ENCODE measurements at places on chromosomes 2 and 18.

DNA sequence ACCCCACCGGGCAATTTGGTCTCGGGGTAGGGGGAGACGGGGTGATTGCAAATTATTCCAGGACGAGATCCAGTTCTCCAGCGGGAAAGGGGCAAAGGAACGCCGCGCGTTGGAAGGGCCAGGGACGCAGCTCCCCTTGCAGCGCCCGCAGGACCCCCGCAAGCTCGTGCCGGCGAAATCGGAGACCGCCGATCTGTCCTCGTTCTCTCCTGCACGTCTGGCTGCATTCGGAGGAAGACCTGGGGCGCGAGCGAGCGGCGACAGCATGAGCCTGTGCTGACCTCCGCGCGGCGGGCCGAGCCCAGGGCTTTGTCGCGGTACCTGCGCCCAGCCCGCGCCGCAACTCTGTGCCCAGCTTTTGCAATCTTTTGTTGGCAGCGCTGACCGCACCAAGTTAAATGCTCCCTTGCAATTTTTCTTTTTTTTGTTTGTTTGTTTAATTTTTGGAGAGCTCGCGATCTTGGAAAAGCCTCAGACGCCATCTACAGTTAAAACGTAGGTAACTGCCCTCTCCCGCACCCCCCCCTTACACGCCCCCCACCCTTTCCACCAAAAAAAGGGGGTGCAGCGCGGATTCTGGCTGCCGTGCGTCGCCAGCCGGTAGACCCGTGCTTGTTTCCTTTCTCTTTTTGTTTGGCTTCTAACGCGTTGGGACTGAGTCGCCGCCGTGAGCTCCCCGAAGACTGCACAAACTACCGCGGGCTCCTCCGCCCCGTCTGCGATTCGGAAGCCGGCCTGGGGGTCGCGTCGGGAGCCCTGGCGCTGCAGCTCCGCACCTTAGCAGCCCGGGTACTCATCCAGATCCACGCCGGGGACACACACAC lies 667 bp downstream of the TRIB2 start:
- DNase-seq: peak; percentile 42

GRCh38 chr2:238569507-238570195 lies 142.9 kb downstream of the ASB1 start:
- DNase-seq: no peak

DNA sequence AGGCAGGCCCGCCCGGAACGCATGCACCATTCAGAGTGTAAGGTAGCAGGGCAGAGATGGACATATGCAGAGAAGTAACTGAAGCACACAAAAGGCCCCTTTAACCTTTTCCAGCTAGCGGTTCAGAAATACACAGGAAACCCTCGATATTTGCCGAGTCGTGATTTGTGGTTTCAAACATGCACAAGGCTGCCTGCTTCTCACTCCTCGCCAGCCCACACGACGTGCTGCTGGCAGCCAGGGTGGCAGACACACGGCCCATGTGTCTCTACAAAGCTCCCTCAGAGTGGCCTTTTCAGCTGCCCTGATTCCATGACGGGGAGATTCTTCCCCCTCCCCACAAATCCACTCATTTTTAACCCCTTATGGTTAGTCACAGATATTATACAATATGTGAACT lies 23.6 kb downstream of the ZBTB7C start:
- no peak for DNase-seq

- no peak for DNase-seq
Measured at GRCh38 chr2:195029804-195030654, 627.0 kb upstream of the SLC39A10 start.

GRCh38 chr2:175937216-175937615 lies 64.9 kb downstream of the LNPK start:
- no peak for DNase-seq

- DNase-seq: no peak
Measured at GRCh38 chr2:69514406-69514805, 77.2 kb upstream of the NFU1 start.

GRCh38 chr2:46778511-46778910 lies 137.1 kb downstream of the MCFD2 start:
- DNase-seq: no peak

GRCh38 chr2:69221960-69222751 lies 164.9 kb downstream of the GFPT1 start:
- no peak for DNase-seq

GRCh38 chr2:191724015-191724414 lies 46.1 kb downstream of the NABP1 start:
- DNase-seq: no peak

DNA sequence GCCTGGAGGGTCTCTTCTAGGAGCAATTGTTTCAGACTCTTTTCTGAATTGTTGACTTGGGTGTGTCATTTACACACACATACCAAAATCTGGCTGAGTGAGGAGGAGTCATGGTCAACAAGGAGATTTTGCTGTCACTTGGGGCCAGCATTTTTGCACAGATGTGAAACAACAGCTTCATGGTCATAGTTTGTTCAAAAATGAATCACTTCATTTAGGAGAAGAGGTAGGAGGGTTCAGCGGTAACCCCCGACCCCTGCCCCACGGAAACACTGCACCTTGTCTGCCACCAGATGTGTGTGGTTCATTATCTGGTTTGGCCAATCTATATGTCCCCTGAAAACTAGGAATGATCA lies 42.2 kb downstream of the LBH start:
- DNase-seq: no peak

GRCh38 chr18:45231617-45232016 lies 383.7 kb upstream of the SLC14A2 start:
- no peak for DNase-seq

- DNase-seq: peak; percentile 50
Measured at GRCh38 chr18:80247393-80247841, at the start of gene PARD6G. Gene PARD6G, minus strand, starts transcription at chr18:80247514. Its CDS starts 166 bp downstream, at chr18:80247348.

GRCh38 chr2:29032189-29032588 lies 42.1 kb downstream of the PCARE start:
- no peak for DNase-seq

DNA sequence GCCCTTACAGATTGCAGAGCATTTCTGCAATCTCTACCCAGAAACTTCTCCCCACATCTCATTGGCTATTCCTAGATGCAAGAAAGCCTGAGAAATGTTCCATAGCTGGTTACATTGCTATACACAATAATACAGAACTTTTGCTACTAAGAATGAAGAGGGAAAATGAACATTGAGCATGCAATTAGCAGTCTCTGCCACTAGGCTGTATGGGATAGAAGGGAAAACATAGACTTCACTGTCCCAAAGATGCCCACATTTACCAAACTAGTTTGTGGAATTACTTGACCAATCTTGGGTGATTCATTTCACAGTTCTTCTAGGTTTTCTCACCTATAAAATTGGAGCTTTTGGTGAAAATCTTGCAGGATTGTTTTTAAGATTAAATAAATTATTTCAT lies 265.7 kb upstream of the NT5C1B start:
- no peak for DNase-seq

DNA sequence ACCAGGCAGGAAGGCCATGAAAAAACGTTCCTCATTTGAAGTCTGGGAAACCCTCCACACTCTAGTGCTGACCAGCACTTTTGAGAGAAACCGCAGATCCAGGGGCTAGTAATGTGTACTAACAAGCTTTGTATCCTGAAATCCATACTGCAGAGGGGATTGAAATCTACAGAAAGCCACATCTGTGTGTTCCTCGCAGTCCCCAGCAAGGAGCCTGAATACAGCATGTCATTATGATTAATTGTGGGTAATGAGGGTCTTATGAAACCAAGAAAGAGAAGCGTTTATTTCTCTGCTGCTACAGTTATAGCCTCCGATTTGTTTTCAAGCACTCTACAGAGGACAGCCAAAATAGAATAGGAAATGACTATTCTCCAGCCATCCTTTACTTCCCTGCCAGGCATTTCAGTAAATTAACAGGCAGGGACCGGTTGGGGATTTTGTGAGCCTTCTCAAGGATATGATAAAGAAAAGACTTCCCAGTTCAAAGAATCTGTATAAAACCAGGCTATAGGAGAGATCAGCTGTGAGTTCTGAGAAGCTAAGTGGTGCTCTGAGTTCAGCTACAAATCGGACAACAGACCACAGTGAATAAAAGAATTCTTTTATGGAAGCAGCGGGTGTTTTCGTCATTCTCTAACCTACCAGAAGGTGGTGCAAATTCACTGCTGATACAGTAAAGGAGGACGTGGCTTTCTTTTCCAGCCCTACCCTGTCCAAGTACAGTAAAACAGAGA lies 133.4 kb downstream of the INSIG2 start:
- peak; percentile 26 for DNase-seq

DNA sequence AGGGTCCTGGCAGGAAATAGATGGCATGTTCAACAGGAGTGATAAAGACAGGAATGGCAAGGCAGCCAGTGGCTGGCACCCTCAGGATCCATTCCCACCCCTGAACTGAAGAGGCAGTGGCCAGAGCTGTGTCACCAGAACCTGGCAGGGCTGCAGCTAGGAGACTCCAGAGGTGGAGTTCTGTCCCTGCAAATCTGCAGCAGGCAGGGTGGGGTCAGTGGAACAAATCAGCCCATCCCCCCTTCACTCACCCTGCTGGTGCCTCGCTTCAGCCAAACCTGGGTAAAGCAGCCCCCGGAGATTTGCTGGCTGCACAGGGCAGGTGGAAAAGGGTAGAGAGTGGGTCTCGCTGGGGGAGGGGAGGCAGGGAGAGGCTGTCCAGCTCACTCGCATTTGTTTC lies 12.7 kb downstream of the INPP5D start:
- DNase-seq: no peak

GRCh38 chr2:234463626-234464290 lies 33.1 kb downstream of the ARL4C start:
- DNase-seq: peak; percentile 87

DNA sequence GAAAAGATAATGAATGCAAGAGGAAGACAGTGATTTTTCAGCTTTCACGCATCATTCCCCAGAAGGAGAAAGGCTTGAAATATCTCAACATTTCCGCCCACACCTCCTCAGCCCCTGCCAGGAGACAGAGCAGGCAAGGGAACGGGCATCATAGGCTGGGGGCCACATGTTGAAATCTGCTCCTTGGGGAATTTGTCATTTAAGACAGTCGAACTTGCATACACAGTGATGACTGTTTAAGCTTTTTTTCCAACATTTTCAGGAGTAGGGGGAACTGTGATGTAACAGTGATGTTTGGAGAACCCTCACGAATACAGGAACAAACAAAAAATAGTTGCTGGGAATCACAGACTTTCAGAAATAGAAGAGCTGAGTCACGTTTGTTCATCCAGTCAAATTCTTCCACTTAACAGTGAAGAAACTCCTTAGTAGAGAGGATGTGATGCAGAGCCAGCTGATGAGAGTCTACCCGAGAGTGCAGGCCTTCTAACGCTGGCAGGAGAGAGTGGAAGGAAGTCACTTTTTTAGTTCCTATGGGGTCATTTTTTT lies 266.8 kb downstream of the ALPK2 start:
- DNase-seq: no peak

- DNase-seq: no peak
Measured at GRCh38 chr2:37742286-37742685, 70.8 kb upstream of the CDC42EP3 start.

DNA sequence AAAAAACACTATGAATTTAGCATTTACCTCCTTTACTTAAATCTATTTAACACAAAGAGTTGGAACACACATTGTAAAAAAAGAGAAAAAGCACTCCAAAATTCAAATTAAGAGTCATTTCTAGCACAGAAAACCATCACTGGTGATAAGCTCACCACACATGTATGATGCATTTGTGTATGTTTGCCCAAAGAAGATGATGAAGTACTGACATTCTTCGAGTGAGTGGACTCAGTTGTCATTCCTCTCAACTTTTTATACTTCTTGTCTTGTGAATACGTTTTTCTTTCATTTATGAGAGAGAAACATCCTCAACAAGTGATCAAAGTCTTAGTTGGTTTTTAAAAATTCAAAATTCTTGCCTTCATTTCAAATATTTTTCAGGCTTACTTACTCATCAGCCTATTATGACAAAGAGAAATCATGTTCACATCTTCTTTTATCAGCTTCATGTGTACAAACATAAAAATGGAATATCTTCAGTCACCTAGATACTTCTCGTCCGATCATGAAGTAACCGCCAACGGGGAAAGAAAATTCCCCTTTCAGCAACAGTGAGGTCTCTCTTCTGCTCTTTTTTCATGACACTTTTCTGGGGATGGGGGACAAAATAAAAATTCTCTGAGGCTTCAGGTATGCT lies 1.5 kb downstream of the DSEL start:
- DNase-seq: no peak

- DNase-seq: no peak
Measured at GRCh38 chr18:11284811-11285210, 135.4 kb upstream of the PIEZO2 start.

DNA sequence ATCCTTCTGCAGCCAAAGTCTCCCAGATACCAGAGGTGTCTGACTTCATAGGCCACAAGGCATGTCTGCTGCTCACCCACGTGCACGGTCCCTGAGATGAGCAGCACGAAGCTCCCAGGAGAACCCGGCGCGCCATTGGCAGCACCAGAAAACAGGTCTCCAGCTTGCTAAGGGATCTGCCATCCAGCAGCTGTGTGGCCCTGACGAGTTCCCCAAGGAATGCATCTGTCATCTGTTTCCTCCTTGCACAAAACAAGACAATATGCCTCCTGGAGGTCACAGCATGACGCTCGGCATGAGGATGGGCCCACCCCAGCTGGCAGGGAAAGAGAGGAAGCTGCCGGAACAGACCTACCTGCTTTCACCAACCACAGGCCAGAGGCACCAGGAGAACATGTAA lies 29.2 kb downstream of the HS6ST1 start:
- no peak for DNase-seq

DNA sequence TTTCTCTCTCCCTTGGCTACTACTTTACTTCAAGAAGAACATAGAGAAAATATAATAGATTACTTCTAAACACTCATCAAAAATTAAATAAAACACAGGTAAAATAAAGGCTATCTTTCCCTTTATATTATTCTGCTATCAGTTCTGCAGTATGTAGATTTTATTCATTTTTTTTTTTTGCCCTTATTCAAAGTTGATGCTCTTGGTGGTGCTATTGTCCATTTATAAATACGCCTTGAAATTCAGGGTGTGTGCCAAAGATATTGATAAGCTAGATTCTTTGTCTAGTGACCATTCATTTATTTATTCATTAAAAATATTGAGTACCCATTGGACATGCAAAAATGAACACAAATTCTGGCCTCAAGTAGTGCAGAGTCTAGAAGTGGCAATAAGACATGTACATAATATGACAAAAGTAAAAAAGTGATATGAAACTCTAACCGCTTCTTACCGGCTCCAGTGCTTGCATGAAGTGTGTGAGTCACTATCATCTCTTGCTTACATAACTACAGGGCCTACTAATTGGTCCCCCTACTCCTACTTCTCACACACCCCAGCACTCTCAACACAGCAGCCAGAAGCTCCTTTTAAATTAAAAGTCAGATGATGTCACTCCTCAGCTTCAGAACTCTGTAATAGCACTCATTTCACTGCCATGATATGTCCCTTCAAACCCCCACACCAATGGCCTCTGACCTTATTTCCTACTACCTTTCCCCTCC lies 208.3 kb upstream of the FANCL start:
- DNase-seq: no peak

- no peak for DNase-seq
Measured at GRCh38 chr2:102801098-102801718, 39.4 kb downstream of the TMEM182 start.

GRCh38 chr2:169210917-169211316 lies 141.6 kb downstream of the DHRS9 start:
- no peak for DNase-seq

DNA sequence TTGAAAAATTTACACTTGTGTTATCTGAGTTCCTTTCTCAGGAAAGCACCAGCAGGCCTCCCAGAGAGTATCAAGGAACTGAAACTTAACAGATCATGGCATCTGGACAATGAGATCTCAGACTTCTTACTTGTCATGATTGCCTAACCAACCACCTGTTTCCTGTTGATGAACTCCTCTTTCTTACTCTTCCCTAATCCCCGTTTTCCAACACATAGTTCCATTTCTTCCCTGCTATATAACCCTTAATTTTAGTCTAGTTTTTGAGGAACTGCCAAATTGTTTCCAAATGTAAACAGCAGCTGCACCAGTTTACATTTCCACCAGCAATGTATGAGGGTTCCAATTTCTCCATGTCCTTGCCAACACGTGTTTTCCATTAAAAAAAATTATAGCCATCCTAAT lies 6.1 kb upstream of the FAM171B start:
- DNase-seq: no peak
